ENCODE measurements at places on chromosomes 4 and X. TPM values are rescaled to one million over a fixed set of nuclear protein-coding genes. Genes with fewer than 3 reads are reported as not detected.

DNA sequence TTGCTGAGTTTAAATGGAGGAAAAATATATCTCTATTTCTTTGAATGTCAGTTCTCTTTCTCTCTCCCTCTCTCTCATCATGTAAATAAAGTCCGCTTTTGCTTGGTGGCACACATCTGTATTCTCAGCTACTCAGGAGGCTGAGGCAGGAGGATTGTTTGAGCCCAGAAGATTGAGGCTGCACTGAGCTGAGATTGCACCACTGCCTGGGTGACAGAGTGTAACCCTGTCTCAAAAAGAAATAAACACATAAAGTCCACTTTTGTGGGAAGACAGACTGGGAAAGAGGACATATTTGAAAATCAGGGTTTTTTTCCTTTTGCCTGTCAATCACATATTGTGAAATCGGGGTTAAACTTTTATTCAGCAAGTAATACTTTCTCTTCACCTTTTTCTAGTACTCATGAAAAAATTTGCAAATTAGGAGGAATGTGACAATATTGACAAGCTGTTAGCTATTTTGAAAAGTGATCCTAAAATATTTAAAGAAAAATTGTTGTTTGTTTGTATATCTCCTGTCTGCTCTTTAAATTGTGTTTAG lies 42.6 kb downstream of the PLS3 start:
- no peak for DNase-seq

GRCh38 chr4:174483792-174484191 lies 38.5 kb downstream of the HPGD start:
- DNase-seq = no peak

GRCh38 chrX:106940068-106940467 lies 19.9 kb downstream of the CLDN2 start:
- DNase-seq = no peak

The SPOCK3 gene
- not detected for total RNA-seq

The CTAG1A gene
- not detected for total RNA-seq

All from SK-MEL-5 (cell line).